RPMI8226 (cell line): ENCODE measurements at places on chromosomes 3 and 15.

- DNase-seq: no peak
Measured at GRCh38 chr3:120355486-120355885, 6.3 kb upstream of the LRRC58 start.

DNA sequence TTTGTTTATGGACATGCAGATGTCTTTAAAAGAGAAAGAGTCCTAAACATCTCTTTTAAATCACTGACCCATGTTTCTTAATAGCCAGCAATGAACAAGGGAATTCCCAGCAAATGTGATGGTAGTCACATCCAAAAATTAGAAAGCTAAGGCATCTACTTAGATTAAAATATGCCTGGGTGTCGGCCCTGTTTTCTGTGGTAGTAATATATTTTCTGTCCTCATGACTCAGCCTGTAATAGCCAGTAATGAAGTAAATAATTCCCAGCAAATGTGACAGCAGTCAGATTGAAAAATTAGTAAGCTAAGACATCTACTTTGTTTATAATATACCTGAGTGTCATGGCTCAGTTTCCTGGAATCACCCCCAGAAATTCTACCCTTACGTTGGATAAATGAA lies 60.6 kb upstream of the MYRIP start:
- no peak for DNase-seq

- no peak for DNase-seq
Measured at GRCh38 chr15:82624008-82624407, 23.2 kb downstream of the CPEB1 start.

- DNase-seq: no peak
Measured at GRCh38 chr15:28269097-28269496, 52.9 kb downstream of the HERC2 start.

DNA sequence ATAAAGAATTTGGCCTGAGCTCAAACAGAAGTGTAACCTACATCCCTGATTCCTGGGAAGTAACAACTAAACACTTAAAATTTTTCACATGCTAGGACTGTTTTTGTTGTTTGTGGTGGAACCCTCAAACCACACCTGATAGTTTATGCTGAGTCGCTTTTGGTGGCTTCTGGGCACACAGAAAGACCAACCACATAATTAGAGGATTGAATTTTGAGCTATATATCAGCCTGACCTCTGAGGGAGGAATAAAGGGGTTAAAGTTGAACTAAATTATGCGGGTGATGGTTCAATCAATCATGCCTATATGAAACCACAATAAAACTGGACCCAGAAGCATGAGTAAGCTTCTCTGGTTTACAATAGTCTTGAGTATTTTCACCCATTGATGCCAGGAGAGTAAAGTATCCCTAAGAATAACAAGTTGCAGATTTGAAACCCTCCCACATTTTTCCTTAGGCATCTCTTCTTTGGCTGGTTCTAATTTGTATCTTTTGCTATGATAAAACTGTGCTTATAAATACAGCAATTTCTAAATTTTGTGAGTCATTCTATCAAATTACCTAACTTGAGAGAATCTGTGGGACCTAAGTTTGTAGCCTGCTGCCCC lies 1304.5 kb upstream of the GBE1 start:
- no peak for DNase-seq

GRCh38 chr3:178203650-178204049 lies 332.6 kb upstream of the KCNMB2 start:
- DNase-seq: no peak

DNA sequence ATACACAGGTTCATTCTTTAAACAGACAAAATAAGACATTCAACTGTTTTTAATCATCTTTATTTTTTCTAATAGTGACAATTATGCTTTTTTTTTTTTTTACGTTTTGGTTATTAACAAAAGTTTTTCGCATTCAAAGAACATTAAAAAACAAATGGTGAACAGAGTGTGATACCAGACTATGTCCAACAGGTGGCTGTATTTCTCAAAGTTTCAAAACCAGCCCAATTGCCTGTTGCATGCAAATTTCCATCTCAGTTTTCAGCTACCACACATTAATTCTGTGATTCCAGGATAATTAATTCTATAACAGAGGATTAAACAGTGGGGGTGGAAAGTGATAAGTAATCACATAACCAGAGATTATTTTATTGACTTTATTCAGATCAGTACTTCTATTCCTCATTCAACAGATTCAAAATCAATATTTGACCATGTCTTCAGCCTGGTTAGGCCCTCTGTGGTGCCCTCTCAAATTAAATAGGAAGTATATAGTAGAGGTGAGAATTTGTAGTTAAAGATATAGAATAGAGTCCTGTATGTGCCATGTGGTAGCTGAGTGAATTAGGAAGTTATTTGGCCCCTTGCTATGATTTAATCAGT lies 122.2 kb upstream of the DCBLD2 start:
- DNase-seq: peak; percentile 20
